Epithelial cell of prostate (primary cell): ENCODE measurements at places on chromosomes 11 and 22.

- DNase-seq: no peak
Measured at GRCh38 chr22:36162127-36163034, 1.8 kb upstream of the APOL3 start.

GRCh38 chr11:90241414-90241813 lies 18.6 kb upstream of the CHORDC1 start:
- DNase-seq: no peak

- DNase-seq: no peak
Measured at GRCh38 chr11:102471474-102471873, 18.9 kb upstream of the TMEM123 start.

DNA sequence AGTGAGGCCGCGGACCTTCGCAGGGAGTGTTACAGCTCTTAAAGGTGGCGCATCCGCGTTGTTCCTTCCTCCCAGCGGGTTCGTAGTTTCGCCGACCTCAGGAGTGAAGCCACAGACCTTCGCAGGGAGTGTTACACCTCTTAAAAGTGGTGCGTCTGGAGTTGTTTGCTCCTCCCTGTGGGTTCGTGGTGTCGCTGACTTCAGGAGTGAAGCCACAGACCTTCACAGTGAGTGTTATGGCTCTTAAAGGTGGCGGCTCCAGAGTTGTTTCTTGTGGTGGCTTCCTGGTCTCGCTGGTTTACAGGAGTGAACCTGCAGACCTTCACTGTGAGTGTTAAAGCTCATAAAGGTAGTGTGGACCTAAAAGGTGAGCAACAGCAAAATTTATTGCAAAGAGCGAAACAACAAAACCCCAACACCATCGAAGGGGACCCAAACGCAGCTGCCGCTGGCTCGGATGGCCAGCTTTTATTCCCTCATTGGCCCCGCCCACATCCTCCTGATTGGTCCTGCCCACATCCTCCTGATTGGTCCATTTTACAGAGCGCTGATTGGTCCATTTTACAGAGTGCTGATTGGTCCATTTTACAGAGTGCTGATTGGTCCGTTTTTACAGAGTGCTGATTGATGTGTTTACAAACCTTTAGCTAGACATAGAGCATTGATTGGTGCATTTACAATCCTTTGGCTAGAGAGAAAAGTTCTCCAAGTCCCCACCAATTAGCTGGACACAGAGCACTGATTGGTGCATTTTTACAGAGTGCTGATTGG lies 1.2 kb upstream of the TMEM45B start:
- DNase-seq: no peak

- no peak for DNase-seq
Measured at GRCh38 chr22:39245130-39246039, 603 bp upstream of the PDGFB start.

DNA sequence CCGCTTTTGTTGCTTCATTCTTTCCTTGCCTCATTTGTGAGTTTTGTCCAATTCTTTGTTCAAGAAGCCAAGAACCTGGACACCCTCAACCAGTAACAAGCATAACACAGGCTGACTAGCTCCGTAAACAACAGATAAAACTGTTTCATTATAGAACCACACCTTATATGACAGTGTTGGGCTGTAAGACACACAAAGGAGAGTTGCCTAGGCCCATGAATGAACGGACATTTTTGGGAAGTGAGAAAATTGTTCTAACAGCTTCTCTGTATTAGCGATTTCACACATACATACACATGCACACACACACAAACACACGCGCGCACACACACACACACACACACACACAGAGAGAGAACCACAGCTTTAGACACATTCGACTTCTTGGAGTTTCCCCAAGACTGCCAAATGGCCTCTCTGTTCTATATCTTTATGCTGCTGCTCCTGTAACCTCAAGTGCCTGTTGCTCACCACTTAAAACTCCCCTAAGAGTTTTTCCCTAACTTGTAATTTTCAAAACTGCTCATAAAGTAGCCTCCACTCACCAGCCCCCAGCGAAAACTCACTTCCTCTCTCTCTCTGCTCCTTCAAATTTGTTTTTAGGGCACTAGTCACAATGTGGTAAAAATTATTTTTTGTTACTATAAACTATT lies 35.9 kb downstream of the CTSC start:
- DNase-seq: no peak

- no peak for DNase-seq
Measured at GRCh38 chr11:26901162-26901561, 92.8 kb upstream of the FIBIN start.

GRCh38 chr11:12214751-12215150 lies 104.4 kb downstream of the MICAL2 start:
- no peak for DNase-seq

GRCh38 chr11:3182462-3182852 lies 17.3 kb upstream of the OSBPL5 start:
- DNase-seq: no peak

- no peak for DNase-seq
Measured at GRCh38 chr11:43942662-43943371, 380 bp downstream of the C11orf96 start.

GRCh38 chr22:45335021-45335818 lies 25.5 kb downstream of the FAM118A start:
- DNase-seq: no peak

- no peak for DNase-seq
Measured at GRCh38 chr11:130476922-130477491, 28.6 kb downstream of the ADAMTS15 start.

DNA sequence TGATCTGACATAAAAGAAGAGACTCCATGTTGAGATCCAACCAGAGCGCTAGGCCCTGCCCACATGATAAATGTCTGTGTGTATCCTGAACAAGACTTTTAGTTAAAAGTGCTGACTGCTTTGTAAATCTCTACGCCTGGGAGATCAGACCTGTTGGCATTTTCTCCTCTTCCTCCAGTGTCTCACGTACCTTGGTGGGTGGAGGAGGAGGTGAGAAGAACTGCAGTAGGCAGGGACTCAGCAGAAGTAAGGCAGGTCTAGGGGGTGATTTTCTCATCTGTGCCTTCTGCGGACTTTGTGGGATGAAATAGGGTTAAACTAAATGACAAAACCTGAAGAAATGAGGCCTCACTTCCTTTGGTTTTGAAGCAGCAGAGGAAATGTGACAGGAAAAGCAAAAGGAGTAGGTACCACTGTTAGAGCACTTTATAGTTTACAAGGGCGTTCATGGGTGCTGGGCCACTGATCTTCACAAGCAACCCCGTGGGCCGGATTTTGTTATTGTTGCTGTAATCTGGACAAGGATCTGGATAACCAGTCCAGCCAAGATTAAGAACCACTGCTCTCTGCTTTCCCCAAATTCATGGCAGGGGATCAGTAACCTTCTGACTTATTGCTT lies 36.7 kb upstream of the PLET1 start:
- no peak for DNase-seq

GRCh38 chr11:3781423-3781822 lies 15.9 kb downstream of the NUP98 start:
- peak; percentile 3 for DNase-seq

GRCh38 chr11:126990716-126991480 lies 9.7 kb downstream of the KIRREL3 start:
- DNase-seq: no peak

DNA sequence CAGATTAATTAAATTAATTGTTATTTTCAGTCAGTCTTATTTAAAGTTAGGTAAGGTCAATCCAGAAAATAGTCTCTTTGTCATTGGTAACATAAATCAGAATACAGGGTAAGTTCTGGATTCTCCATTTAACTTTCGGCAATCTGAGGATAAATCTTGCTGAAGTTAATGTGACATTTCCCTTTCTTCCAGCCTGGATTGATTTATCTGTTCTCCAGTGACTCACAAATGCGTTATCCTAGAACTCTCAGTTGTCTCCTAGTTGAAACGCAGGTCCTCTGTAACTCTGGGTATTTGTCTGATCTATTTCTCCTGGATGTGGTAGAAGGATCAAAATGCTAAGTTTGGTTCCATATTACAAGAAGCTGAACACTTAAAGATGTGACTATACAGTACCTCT lies 21.0 kb downstream of the OR51E1 start:
- no peak for DNase-seq

- DNase-seq: no peak
Measured at GRCh38 chr22:44818727-44819126, 66.4 kb downstream of the ARHGAP8 start.

GRCh38 chr11:57244911-57245310 lies 7.9 kb upstream of the APLNR start:
- DNase-seq: no peak

- no peak for DNase-seq
Measured at GRCh38 chr11:74703211-74703610, 28.0 kb downstream of the CHRDL2 start.

DNA sequence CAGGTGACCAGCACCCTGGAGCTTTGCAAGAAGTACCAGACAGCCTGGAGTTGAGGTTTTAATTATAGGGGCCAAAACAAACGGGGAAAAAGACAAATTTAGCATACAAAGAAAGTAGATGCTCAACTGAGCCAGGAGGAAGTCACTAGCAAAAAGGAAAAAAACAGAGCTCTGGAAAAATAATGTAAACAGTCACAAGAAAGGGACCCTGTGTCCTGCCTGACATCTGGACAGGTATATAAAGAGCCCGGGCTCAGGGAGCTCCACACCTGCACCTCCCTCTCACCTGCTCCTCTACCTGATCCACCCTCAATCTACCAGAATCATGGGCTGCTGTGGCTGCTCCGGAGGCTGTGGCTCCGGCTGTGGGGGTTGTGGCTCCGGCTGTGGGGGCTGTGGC lies at the start of gene KRTAP5-10:
KRTAP5-10 (plus strand) TSS at position 301 of the 400 bp plus-strand sequence; CDS start at position 326, 25 bp downstream.
- DNase-seq: no peak

DNA sequence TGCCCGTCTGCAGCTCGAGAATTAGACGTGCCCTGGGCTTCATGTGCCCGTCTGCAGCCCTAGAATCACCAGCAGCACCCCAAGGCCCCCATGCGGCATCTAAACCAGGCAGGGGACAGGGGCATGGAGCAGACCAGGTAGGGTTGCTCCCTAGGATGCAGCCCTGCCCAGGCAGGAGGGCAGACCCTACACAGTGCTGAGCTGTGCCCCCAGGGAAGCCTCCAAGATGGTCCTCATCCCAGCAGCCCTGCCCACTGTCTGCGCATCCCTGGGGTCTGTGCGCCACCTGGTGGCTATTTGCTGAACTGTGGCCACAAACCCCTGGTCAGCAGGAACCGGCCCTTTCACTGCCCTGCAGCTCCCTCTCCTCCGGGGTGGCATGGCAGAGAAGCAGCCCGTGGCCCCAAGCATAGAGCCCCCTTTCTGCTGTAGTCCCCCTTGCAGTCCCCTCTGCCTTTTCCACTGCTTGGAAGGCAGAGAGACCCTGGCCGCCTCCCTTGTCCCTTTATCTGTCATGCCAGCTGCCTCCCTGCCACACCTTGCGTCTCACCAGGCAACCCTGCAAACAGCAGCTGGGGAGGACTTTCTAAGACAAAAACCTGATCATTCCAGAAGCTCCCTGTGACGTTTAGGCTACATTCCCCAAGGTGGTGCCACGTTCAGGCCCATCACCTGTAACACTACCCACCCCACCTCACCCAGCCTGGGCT lies 86.6 kb downstream of the KCNQ1 start:
- no peak for DNase-seq

- DNase-seq: peak; percentile 84
Measured at GRCh38 chr22:37999640-38000272, 15.4 kb upstream of the SOX10 start.

DNA sequence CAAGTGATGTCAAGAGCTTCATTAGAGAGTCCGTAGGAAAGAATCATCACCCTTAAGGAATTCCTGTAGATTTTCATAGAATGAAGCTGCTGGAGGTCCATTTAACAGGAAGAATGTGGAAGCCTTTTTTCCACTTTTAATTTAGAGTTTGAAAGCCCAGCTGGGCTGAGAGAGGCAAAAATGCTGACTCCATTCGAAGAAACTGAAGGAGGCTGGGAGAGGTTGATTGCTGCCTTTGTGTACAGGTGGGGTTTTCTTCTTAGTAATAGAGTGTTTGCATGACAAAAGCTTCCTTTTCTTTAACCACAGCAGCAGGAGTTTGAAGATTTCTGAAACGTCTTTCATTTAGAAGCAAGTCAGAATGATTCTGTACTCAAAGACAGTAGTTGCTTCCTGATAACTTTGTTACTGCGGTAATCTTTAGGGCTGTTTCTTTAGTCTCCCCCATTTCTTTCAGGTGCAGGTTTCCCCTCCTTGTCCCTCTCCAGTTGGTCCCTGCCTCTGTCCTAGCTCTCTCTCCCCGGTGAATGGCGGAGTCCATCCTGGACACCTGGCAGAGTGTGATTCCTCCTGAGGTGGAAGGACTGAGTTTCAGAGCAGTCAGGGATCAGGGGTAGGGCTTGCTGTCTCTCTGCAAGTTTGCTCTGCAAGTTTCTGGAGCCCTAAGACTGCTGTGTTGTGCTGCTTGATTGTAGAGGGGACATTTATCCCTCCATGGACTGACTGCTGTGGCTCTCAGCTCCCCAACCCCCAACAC lies 166.2 kb downstream of the LDLRAD3 start:
- DNase-seq: no peak

GRCh38 chr22:50468626-50469025 lies 6.2 kb downstream of the SBF1 start:
- DNase-seq: no peak

DNA sequence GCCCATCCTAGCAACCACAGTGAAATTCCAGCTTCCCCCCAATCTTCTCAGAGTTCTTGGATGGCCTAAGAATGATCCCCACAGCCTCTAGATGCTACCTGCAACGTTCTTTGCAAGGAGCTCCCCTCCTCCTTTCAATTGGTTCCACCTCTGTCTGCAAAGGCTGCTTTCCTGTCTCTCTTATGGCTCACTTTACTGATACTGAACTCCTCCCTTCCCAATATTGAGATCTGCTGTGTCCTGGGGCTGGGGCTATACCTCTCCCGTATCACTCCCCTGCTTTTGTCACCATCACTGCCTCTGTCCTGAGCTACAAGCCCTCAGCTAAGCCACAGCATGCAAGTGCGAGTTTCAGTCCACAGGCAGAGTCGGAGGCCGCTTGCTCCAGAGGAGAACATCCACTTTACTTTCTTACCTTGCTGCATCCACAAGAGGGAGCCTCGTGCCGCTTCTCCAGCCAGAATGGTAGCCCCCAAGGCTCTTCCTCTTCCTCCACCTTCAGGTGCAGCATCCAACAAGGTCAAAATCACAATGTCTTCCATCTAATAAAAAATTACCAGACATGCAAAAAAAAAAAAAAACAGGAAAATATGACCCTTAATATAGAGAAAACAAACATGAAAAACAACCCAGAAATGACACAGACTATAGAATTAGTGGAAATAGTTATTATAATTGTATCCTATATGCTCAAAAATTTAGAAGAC lies 48.6 kb upstream of the TMEM45B start:
- DNase-seq: no peak

GRCh38 chr22:36125434-36125833 lies 35.1 kb downstream of the APOL3 start:
- DNase-seq: no peak

- no peak for DNase-seq
Measured at GRCh38 chr11:64990222-64990923, 6.4 kb downstream of the BATF2 start.

GRCh38 chr11:128235426-128235825 lies 351.9 kb downstream of the ETS1 start:
- DNase-seq: no peak

- DNase-seq: no peak
Measured at GRCh38 chr22:42977569-42977968, 37.4 kb downstream of the PACSIN2 start.
